ENCODE measurements at places on chromosomes 5 and 9. TPM values are rescaled to one million over a fixed set of nuclear protein-coding genes. Genes with fewer than 3 reads are reported as not detected.

LHX3 gene
- total RNA-seq, result not detected

NEK6 gene
- 18.0 TPM for total RNA-seq

SUSD3 gene
- total RNA-seq, result 1.4 TPM

SEC61B gene
- total RNA-seq, result 49.4 TPM

SLC34A3 gene
- not detected for total RNA-seq

DDX31 gene
- 9.0 TPM for total RNA-seq

INSL6 gene
- not detected for total RNA-seq

CDO1 gene
- total RNA-seq, result 125 TPM

FBN2 gene
- 9.0 TPM for total RNA-seq

CTSV gene
- 0.46 TPM for total RNA-seq

C9orf43 gene
- 0.69 TPM for total RNA-seq

TRIM36 gene
- total RNA-seq, result 102 TPM

TEX48 gene
- not detected for total RNA-seq

CDC25C gene
- 2.1 TPM for total RNA-seq

SMAD5 gene
- 50.3 TPM for total RNA-seq

PRKACG gene
- not detected for total RNA-seq

ST8SIA4 gene
- total RNA-seq, result 76.1 TPM

SH3GL2 gene
- total RNA-seq, result 52.1 TPM

PCDHB2 gene
- total RNA-seq, result 12.7 TPM

PCDHA4 gene
- 15.0 TPM for total RNA-seq

GZMA gene
- total RNA-seq, result not detected

CDH9 gene
- 57.4 TPM for total RNA-seq

ISL1 gene
- total RNA-seq, result 20.3 TPM

SPATA31E1 gene
- not detected for total RNA-seq

DEPDC1B gene
- total RNA-seq, result 8.1 TPM

IL33 gene
- total RNA-seq, result 17.5 TPM

SHC3 gene
- 42.0 TPM for total RNA-seq

SAXO1 gene
- total RNA-seq, result not detected

GPRIN1 gene
- 67.8 TPM for total RNA-seq

RACK1 gene
- total RNA-seq, result 3,012 TPM

CENPK gene
- 12.0 TPM for total RNA-seq

REEP2 gene
- total RNA-seq, result 123 TPM

FST gene
- 4.4 TPM for total RNA-seq

CCL27 gene
- 0.69 TPM for total RNA-seq

SIL1 gene
- 14.8 TPM for total RNA-seq

PAX5 gene
- 0.46 TPM for total RNA-seq

ZNF658 gene
- 26.3 TPM for total RNA-seq

ADAMTS2 gene
- total RNA-seq, result 6.9 TPM

CYLC2 gene
- not detected for total RNA-seq

SHB gene
- total RNA-seq, result 13.4 TPM

NSG2 gene
- total RNA-seq, result 655 TPM

ADGRD2 gene
- total RNA-seq, result 0.46 TPM

FOXD4 gene
- 1.6 TPM for total RNA-seq

FOXD4L5 gene
- total RNA-seq, result 0.46 TPM

PLK2 gene
- total RNA-seq, result 418 TPM

ZNF618 gene
- total RNA-seq, result 10.1 TPM

PCDHGB4 gene
- 14.8 TPM for total RNA-seq

IL7R gene
- total RNA-seq, result 0.46 TPM

ATOSB gene
- total RNA-seq, result 19.4 TPM

PITX1 gene
- total RNA-seq, result not detected

Data from diencephalon (tissue), 1 donor.